ENCODE measurements at places on chromosomes 2 and 18. TPM values are rescaled to one million over a fixed set of nuclear protein-coding genes. Genes with fewer than 3 reads are reported as not detected.

- DNase-seq, result no peak
Observed at GRCh38 chr2:22697054-22697788, 687.8 kb upstream of the KLHL29 start.

TWIST2 gene
- not detected for polyA plus RNA-seq

CNGA3 gene
- polyA plus RNA-seq, result not detected

SLC9A2 gene
- 4.9 TPM for polyA plus RNA-seq

DNA sequence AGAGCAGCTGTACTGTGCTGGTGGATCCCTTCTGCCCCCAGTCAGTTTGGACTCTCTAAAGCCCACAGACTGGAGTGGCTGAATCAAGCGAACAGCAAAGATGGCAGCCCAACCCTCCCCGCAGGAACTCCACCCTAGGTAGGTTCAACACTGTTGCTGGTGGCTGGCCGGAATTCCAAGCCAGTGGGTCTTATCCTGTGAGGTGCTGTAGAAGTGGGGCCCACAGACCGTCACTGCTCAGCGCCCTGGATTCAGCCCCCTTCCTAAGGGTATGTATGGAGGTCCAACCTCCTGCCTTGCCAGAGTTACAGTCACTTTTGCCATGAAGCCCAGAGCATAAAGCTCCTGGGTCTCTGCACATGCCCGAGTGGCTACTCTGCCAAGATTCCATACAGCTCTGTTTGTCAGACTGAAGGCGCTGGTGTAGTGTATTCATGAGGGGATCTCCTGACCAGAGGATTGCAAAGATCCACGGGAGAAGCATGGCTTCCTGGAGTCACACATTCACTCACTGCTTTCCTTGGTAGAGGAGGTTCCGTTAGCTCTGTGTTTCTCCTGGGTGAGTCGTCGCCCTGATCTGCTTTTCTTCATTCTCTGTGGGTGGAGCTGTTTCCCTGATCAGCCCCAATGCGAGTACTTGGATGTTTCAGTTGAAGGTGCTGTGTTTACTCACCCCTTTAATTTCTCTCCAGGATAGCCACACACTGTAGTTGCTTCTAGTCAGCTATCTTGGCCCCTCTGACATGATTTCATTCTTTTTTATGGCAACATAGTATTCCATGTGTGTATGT is 293.6 kb upstream of the THUMPD2 start:
- no peak for DNase-seq

SMYD1 gene
- 218 TPM for polyA plus RNA-seq

RAB27B gene
- 2.2 TPM for polyA plus RNA-seq

GRCh38 chr18:35827275-35827902 is 145.1 kb upstream of the RMP24 start:
- no peak for DNase-seq

GRCh38 chr18:21444465-21445212 is 155.9 kb downstream of the ESCO1 start:
- DNase-seq, result no peak

ANKZF1 gene
- 40.2 TPM for polyA plus RNA-seq

- no peak for DNase-seq
Observed at GRCh38 chr2:71074893-71075395, 6.5 kb downstream of the NAGK start.

DNA sequence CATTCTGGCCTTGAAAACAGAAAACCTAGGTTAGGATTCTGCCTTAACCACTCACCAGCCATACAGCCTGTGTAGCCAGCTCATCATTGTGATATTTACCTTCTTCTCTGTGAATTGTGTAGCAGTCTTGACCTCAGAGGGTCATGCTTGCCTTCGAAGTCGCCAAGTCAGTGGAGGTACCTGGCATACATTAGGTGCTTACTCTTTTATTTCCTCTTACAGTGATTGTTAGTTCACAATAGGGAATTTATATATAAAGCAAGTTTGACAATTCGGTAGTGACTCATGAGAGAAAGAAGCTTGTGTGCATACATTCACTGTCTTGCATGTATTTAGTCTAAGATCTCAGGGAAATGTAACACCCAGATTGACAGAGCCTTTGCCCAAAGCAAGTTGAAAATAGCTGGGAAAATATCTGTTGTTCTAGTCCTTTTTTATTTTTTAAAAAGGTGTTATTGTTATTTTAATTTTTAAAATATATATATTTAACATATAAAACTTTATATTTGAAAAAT is 290.6 kb downstream of the PTGR3 start:
- DNase-seq, result no peak

DNA sequence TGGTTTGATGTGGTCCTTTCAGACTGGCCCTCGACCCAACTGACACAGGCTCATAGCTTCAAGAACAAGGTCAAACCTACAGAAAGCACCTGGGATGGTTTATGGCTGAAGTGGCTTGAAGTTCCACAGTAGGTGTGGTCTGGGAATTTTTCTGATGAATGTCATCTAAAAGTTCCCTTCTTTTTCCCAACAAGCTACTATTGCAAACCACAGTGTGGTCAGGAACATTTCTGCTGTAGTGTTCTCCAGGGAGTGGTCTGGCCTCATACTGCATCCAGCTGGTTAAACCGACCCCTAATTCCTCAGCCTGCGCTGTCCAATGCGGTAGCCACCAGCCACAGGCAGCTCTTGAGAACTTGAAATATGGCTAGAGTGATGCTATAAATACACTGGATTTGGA is 92.7 kb downstream of the FAM124B start:
- DNase-seq, result no peak

- no peak for DNase-seq
Observed at GRCh38 chr2:52960881-52961280, 806.7 kb upstream of the CHAC2 start.

- DNase-seq, result no peak
Observed at GRCh38 chr2:33822964-33823363, 223.9 kb upstream of the FAM98A start.

DNA sequence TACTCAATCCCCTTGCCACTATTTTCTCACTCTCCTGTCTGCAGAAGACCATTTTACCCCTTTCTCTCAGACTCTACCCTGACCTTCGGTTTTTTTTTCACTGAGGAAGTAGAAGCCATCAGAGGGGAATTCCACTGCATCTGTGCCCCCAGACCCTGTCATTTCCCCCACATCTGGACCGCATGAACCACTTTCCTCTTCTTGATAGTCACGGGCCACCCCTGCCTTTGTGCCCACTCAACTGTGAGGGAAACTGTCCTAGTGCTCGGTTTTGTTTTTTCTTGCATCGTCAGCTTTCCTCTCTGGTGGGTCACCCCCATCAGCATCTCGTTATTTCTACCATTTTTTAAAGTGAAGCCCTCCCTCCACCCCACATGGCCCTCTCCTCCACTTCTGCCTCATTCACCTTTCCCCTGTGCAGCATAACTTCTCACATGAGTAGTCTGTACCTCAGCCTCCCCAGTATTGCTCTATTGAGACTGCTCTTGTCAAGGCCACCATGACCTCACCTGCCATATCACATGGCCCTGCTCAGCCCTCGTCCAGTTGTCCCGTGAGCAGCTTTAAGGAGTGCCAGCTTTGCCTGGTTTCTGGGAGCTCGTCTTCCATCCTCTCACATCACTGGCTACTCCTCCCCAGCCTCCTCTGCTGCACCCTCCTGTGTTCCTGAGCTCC is 32.4 kb downstream of the TMEM87B start:
- no peak for DNase-seq

GRCh38 chr2:43214253-43214652 is 12.2 kb downstream of the ZFP36L2 start:
- no peak for DNase-seq

DNA sequence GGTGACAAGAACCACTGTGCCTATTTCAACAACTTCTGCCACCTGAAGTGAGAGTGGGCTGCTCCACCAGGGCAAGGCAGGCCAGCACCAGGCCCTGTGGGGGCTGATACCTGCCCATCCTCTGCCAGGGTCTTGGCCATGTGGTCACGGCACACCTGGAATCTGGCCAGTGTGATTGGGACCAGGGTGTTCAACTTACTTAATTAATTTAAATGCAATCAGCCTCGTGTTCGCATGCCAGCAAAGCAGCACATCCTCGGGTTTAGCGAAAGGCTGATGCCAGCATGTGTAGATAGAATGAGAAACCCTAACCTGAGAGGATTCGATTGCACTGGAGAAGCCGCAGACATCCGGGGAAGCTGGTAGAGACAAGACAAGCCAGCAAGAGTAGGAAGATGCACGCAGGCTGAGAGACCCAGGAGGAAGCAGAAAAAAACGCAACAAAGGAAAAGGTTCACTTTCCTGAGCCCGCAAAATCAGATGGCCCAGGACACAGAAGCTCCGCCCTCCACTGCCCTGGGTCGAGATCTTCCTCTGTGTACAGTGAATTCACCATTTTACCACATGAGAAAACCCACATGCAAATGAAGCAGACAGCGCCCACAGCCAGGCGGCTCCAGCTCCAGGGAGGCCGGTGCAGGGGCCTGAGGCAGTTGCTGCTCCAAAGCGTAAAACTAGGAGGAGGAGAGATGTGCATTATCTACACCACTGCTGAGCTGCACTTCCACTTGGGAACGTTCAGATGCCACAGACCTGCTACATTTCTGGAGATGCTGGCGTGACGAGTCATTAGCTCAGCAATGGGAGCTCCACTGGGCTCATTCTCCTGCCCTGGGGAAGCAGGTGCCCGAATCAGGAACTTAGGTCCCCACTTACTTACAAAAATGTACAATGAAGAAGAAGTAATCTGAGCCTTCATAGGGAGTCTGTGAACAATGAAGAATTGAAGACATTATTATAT is 92.1 kb downstream of the TMEM18 start:
- no peak for DNase-seq

GRCh38 chr2:121219866-121220265 is 65.1 kb downstream of the TFCP2L1 start:
- no peak for DNase-seq

DNA sequence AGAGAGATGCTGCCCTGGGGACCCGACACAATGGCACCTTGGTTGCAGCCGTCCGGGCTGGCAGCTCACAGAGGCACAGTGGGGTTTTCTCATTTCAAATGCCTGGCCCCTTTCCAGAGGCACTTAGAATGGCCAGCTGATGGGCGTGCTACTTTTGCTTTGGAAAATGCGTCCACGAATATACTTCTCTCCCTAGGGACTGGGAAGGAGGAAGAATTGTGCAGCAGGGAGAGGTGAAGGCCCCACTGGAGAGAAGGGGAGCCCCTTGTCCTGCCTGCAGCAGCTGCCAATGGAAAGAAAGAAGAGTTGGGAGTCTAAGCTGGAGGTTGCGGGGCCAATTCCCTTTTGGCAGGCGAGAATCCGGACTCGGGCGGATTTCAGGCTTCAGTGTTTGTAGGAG is 1.1 kb upstream of the MAL start:
- no peak for DNase-seq

DNA sequence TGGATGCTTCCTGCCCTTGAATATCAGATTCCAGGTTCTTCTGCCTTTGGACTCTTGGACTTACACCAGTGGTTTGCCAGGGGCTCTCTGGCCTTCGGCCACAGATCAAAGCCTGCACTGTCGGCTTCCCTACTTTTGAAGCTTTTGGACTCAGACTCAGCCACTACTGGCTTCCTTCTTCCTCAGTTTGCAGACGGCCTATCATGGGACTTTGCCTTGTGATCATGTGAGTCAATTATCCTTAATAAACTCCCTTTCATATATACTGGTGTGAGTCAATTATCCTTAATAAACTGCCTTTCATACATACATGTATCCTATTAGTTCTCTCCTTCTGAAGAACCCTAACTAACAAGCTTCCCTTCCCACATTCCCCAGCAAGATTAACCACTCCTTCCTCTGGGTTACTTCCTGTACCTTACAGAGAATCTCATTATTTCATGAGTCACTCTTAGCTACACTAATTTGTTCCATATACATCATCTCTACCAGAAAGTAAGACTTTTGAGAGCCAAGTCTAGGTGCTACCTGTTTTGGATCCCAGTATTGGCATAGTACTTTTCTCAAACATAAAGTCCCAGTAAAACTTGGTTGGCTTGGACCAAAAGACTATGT is 31.3 kb upstream of the LRATD1 start:
- no peak for DNase-seq

- no peak for DNase-seq
Observed at GRCh38 chr2:105454801-105455485, 56.1 kb upstream of the FHL2 start.

TEKT4 gene
- not detected for polyA plus RNA-seq

KCNIP3 gene
- polyA plus RNA-seq, result 6.1 TPM

C2orf72 gene
- 0.65 TPM for polyA plus RNA-seq

DNA sequence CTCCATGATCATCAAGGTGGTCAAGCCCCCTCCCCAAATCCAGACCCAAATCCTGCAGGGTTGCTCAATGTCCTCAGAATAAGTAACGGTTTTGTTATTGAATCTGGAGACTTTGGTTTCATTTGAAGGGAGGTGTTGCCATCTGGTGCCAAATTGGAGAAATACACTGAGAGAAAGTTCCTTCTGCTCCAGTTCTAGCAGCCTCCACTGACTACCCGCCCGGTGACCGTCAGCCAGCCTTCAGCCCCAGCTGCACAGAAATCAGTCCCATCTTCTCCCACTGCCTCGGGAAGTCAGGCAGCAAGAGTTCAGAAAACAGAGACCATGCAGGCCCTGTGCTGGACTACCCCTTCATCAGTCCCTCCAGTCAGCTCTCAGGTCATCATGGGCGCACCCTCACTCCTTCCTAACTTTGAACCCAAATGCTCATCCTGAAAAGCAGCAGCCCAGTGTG is 38.7 kb downstream of the PKDCC start:
- DNase-seq, result peak; percentile 78

DNA sequence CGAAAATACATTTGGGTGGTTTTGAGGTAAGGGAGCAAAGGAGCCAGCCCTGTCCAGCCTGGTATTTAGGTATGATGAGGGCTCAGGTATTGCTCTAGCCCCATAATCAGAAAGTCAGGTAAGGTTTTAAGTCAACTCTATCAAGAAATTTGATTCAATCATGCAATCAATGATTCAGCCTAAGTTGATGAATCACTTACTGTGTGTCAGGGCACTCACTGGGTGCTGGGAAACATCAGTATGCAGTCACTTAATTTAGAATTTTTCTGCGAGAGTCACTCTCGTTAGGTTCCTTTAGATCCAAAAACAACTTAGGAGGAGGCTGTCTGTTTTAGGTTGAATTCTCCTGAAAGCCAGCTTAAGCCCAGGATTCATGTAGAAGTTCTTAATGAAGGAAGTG is 17.7 kb upstream of the SERPINB2 start:
- no peak for DNase-seq

DNA sequence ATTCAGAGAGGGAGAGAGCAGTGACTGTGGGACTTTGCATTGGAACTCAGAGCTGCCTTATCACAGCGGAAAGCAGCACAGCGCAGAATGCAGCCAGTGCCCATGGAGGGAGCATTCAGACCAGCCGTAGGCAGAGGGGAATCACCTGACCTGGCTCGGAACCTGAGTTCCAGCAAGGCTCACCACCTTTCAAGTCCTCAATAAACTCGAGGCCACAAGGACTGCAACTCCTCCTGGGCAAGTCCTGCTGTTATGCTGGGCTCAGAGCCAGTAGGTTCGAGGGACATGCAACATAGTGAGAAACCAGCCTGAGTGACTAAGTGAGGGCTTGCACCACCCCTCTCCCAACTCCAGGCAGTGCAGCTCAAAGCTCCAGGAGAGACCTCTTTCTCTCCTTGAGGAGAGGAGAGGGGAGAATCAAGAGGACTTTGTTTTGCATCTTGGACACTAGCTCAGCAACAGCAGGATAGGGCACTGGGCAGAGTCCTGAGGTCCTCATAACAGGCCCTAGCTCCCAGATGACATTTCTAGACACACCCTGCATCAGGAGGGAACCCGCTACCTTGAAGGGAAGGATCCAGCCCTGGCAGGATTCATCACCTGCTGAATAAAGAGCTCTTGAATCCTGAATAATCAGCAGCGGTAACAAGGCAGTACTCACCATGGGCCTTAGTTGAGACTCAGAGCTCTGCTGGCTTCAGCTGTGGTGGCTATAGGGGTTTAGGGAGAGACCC is 136.8 kb upstream of the OTOS start:
- DNase-seq, result no peak

GRCh38 chr2:58890865-58891525 is 649.9 kb upstream of the FANCL start:
- DNase-seq, result no peak

GRCh38 chr18:21163647-21164547 is 52.3 kb upstream of the ROCK1 start:
- peak; percentile 25 for DNase-seq

Data from muscle of arm (tissue), 14 donors.